Activated CD4-positive, alpha-beta T cell treated with anti-CD3 and anti-CD28 coated beads, Interleukin-10, Interleukin-2, amounts not matched to agents 100 ng/mL and 50 ng/mL, durations not matched to agents 16 hours and 8 hours (primary cell): ENCODE measurements at places on chromosomes 2 and 18.

- DNase-seq = peak; percentile 80
These were observed 637.1 kb upstream of the CHAC2 start for GRCh38 chr2:53130441-53130943.

GRCh38 chr2:58571181-58571852 lies 330.2 kb upstream of the FANCL start:
- DNase-seq = peak; percentile 45

GRCh38 chr2:113219889-113220641 lies 46.3 kb downstream of the PSD4 start:
- DNase-seq = no peak

DNA sequence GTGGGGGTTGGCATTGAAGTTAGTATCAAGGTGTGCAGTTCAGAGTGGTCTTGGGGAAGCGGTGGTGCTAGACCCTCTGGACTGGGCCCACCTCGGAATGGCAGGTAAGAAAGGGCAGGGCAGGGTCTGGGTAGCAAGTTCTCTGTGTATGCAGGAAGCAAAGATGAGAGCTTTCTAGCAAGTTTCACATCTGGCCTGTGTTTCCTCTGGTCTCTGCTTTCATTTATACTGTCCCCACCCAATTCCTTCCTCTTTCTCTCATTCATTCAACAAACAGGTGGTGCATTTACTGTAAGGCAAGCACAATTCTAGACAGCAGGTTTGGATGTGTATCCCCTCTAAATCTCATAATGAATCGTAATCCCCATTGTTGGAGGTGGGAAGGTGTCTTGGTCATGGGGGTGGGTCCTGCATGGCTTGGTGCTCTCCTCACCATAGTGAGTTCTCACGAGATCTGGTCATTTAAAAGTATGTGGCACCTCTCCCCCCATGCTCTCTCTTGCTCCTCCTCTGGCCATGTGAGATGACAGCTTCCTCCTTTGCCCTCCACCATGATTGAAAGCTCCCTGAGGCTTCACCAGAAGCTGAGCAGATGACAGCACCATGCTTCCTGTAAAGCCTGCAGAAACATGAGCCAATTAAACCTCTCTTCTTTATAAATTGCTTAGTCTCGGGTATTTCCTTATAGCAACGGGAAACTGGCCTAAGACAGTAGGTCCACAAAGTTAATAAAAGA lies 51.8 kb downstream of the PKDCC start:
- no peak for DNase-seq

DNA sequence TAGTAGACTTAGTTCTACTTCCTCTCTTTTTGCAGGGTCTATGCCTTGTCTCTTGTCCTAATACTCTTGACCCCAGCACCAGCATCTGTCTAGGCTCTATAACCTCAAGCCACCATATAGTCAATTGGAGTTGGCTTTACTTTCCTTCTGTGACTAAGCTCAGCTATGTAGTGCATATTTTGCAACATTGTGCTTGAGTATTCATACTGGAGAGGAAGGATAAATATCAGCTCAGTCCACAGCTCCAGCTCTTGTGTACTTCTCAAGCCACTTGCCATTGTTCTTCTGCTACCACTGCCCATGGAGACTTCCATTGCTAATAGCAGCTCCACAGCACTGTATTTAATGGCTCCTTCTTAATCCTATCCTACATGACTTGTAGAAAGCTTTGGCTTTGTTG lies 35.5 kb upstream of the CD28 start:
- DNase-seq = no peak

DNA sequence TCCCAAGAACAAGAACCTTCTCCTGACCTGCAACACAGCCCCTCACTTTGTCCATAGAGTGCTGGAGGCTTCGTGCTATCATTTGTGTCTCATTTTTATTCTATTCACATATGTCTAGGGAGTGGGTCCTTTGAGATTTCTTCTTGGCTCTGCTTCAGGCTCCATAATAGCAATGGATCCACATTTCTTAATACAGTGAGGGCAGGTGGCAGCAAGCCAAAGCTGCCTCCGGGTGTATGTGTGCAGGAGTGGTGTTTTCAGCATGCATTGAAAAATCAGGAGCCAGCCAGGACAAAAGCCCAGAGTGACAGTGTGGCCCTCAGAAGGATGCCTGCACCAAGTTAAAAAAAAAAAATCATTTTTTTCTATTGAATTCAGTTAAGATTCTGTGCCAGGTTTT lies 115.1 kb upstream of the PELI1 start:
- DNase-seq = no peak

GRCh38 chr2:63698786-63699548 lies 110.2 kb downstream of the MDH1 start:
- DNase-seq = peak; percentile 45

DNA sequence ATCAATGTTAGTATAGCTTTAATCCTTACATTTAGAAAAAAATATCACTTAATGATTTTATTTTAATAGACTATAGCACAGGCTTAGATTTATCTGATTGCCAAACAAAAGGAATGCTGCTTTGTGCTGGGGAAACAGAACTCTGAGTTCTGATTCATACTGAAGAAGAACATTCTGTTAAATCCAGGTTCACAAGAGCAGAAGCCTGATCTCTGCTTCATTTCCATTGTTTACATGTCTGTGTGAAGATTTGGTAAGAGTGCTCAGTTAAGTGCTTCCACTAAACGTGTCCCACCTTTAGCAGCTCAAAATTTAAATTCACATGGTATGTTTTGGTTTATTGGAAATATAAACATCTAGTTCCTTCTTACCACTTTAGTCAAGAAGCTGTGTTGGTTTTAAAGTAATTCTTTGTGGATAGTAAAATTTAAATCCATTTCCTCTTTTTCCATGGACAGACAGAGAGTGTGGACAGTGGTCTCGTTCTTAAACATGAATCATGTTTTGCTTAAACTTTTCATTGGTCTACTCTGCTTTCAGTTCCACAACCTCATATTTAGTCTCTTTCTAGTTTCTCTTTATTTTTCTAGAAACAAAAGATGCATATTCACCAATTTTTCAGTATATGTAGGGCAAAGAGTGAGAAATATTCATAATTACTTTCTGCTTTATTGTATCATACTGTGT lies 59.1 kb downstream of the NYAP2 start:
- no peak for DNase-seq

DNA sequence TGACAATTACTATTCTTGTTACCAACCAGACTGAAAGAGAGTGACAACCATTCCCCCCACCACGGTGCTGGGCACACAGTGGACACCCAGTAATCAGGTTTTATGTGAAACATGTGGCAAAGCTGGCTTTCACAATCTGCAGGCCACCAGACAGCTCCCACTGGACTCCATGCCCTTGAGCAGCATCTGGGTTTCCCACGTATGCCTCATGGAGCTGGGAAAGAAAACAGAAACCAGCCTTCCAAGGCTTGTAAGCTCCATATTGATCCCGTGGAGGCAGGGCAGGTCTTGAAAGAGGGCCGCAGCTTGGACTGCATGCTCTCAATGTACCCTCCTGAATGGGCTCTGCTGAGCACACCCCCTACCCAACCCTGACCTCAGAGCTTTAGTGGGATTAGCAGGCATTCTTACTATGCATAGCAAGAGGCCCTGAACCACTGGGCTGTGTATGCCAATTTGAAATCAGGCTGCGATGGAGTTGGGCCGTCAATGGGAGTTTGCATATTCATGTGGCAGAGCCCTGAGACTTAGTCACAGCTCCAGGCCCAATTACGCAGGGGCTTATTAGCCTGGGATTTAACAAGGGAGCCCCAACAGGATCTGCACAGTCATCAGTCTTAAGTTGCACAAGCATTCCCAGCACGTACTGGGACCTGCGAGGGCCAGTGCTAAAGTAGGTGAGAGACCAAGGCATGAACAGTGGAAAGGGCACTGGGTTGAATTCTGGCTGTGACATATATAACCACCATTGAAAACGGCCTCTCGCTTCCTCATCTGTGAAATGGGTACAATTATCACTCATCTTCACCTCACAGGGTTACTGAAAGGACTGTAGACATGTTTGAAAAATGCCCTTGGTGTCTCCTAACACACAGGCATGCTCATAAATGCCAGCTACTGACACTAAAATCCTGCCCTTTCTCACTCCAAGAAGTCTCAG lies 10.5 kb downstream of the C1QL2 start:
- DNase-seq = no peak

DNA sequence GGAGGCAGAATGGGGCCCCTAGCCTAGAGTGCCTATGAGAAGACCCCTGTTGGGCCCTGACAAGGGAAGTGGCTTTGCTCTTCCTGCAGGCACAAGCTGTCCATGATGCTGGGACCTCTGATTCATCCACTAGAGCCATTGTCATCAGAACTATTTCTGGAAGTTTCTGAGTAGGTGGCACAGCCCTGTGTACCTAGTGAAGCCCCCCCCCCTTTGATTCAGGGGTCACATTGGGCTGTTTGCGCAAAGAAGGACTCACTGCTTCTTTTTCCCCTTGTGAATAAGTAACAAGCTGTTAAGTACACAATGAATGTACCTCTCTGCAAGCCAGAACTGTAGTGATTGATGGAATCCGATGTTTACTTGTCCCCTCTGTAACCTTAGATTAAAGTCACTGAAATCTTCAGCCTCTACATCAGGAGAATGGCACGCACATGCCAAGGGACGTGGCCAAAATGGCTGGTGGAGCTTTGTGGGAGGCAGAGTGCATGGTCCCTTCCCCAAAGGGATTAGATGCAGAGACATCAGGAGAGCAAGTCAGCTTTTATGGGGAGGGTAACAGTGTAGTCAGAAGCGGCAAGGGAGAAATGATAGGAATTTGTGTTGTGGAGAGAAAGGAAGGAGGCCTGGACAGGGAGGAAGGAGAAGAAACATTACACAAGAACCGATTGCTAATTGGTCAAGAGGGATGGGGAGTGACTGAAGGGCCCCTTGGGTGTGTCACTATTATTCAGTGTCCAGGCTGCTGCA lies 267.6 kb upstream of the RAB12 start:
- DNase-seq = no peak

- peak; percentile 44 for DNase-seq
These were observed 31.4 kb upstream of the CHN1 start for GRCh38 chr2:175036582-175037018.

DNA sequence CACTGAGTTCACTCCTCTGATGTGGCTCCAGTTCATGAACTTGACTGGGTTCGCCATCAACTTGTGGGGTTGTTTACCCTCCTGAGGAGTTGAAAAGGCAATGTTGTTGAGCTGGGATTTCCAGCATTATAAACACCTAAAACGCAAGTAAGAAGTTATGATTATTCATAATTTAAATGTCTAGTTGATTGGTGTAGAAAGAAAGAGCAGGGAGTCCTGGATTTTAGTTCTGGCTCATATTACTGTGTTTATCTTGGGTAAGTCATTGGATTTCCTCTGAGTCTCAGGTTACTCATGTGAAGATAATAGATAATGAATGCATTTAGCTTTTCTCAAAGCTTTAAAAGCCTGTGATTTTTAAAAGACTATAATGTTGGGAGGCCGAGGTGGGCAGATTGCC lies 438.0 kb upstream of the CDH20 start:
- DNase-seq = no peak

GRCh38 chr2:85255813-85256594 lies 71.8 kb downstream of the TGOLN2 start:
- no peak for DNase-seq

DNA sequence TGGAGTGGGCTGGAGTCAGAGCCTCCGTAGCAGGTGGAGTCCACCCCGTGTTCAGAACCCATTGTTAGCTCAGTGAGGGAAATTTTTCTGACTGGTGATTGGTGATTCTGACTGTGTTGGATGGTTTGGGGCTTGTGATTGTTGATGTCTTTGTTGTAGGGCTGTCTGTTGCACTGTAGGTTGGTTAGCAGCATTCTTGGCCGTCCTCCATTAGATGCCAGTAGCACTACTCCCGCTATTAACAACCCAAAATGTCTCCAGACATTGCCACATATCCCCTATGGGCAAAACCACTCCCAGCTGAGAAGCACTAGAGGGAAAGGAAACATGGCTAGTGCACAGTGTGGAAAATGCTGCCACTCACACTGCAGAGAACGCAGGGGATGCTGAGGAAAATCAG lies 51.7 kb downstream of the ARMC9 start:
- DNase-seq = no peak

- peak; percentile 87 for DNase-seq
These were observed 46.9 kb downstream of the DNMT3A start for GRCh38 chr2:25294573-25295462.

DNA sequence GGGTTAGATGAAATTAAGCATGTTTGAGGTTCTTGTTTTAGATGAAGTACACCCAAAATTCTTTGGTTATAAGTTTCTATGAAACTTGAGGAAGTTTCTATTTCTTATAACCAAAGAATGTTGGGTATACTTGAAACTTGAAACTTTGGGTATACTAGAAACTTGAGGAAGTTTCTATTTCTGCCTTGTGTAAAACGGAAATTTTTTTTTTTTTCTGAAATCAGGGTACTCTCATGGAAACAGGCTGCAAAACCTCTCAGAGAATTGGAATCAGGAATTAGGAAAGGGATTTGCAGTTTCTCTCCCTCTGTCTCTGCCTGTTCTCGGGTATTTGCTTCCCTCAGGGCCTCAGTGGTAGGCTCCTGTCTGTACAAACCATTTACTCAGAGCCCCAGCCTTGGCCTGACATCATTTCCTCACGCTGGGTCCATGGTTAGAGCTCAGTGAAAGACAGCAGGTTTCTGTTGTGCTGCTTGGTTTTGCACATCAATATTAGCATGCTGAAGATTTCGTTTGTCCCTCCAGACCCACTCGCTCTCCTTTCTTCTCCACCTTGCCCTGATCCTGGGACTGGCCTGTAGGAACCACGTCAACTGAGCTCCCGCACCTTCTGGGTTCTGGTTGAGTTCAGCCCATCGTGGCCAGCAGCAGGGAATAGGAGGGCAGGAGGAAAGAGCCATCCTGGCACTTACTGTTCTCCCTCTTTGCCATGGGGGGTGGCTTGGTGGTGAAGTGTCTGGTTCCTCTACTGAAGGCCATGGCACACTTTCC lies 106.4 kb downstream of the POLR1A start:
- DNase-seq = peak; percentile 77

DNA sequence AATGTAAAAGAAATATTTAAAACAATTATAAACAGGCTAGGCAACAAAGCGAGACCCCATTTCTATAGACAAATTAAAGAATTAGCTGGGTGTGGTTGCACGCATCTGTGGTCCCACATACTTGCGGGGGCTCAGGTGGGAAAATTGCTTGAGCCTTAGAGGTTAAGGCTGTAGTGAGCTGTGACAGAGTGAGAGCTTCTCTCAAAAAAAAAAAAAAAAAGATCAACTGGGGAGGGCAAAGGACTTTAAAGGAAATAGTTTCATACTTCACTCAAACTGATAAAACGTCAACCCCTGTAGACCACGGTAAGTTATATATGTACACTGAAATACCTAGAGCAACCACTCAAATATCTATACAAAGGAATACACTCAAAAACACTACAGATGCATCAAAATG lies 37.5 kb downstream of the MGAT4A start:
- peak; percentile 10 for DNase-seq

- DNase-seq = no peak
These were observed 157.4 kb downstream of the GLI2 start for GRCh38 chr2:120892967-120893667.

DNA sequence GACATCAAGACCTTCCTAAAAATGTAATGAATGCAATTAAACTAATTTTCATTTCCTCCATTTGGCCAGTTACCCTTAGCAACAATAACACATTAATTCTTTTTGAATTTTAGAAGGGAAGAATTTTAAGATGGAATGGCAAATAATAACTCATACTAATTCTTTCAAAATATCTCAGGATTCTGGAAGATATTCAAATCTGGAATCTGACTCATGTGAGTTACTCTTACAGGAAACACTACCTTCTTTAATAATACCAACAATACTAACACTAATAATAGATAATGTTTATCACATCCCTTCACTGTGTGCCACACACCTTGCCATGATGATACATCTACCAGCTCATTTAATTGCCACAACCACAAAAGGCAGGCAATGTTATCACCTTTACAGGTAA lies 46.4 kb downstream of the ZNF521 start:
- no peak for DNase-seq

GRCh38 chr18:43396266-43396665 lies 119.0 kb upstream of the SYT4 start:
- no peak for DNase-seq
